Activated T-cell treated with anti-CD3 and anti-CD28 coated beads for 4 hours (primary cell): ENCODE measurements at places on chromosomes 13 and 19.

- DNase-seq: no peak
Observed at GRCh38 chr19:14686411-14686810, 3.4 kb upstream of the ZNF333 start.

- DNase-seq: no peak
Observed at GRCh38 chr19:5694167-5694955, 4.3 kb downstream of the RPL36 start.

DNA sequence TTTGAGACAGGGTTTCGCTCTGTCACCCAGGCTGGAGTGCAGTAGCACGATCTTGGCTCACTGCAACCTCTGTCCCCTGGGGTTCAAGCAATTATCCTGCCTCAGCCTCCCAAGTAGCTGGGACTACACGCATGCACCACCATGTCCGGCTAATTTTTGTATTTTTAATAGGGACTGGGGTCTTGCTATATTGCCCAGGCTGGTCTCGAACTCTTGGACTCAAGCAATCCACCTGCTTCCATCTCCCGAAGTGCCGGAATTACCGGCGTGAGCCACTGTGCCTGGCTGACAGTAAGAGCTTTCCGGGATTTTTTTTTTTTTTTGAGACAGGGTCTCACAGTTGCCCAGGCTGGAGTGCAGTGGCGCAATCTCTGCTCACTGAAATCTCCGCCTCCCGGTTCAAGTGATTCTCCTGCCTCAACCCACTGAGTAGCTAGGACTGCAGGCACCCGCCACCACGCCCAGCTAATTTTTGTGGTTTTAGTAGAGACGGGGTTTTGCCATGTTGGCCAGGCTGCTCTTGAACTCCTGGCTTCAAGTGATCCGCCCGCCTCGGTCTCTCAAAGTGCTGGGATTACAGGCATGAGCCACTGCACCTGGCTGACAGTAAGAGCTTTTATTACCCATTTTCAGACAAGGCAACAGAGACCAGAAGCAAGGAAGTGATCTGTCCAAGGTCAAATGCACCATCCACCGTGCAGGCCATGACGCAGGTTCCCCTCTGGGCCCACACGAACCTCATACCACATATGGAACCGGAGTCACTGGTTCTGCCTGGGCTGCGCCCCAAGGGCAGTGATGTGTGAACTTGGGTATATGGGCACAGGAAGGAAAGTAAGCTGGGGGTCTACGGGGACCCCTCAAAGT, 21.0 kb downstream of the RFX1 start:
- no peak for DNase-seq

GRCh38 chr19:40236026-40236355, 9.5 kb upstream of the CCNP start:
- DNase-seq: no peak

DNA sequence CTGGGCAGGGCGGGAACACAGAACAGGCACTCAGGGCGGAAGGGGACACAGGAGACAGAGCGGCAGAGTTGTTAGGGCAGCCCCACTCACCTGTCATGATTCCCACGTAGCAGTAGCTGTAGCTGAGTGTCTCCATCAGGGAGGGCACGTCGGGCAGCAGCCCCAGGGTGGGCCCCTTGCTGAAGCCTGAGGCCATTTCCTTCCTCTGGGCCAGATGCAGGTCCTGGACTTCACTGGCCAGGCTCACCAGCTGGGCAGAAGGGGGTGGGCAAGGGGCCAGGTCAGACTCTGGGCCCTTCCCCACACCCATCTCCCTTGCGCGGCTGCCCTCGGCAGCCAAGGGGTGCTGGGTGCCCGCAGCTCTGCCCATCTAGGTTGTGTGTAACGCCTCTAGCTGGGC, 5.9 kb downstream of the MBOAT7 start:
- no peak for DNase-seq

- DNase-seq: no peak
Observed at GRCh38 chr13:90709319-90709718, 638.2 kb upstream of the MIR17HG start.

GRCh38 chr19:45145270-45146189, 15.3 kb downstream of the NKPD1 start:
- no peak for DNase-seq

- DNase-seq: peak; percentile 83
Observed at GRCh38 chr19:12847159-12848139, 9.1 kb downstream of the MAST1 start.

- DNase-seq: no peak
Observed at GRCh38 chr13:43180036-43180660, 156.8 kb downstream of the DNAJC15 start.

GRCh38 chr13:20566468-20566897, 474 bp upstream of the IFT88 start:
- DNase-seq: no peak

GRCh38 chr19:55443045-55443823, at the start of gene SHISA7:
SHISA7 (minus strand) TSS chr19:55443300; CDS start chr19:55442863, 437 bp downstream.
- DNase-seq: no peak

DNA sequence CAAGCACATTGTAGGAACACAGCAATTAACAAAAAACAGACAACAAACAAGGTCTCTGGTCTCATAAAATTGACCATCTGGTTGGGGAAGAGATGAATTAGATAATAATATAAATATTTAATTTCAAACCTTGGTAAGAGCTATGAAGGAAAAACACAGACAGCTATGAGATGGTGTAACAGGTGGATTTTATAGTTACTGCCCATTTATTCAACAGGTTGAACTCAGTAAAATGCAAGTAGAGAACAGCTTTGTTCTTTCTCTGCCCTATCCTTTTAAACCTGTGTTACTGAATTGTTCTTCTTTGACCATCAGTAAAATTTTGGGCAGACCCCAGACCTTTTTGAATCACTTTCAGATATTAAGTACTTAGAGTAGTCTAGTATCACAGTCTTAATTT, 77.6 kb upstream of the FAM216B start:
- DNase-seq: no peak

GRCh38 chr13:54185785-54186184, 1157.2 kb downstream of the OLFM4 start:
- no peak for DNase-seq

GRCh38 chr13:82565201-82565600, 1317.1 kb downstream of the SLITRK1 start:
- DNase-seq: no peak

GRCh38 chr13:23828866-23829265, 60.3 kb downstream of the MIPEP start:
- DNase-seq: no peak

DNA sequence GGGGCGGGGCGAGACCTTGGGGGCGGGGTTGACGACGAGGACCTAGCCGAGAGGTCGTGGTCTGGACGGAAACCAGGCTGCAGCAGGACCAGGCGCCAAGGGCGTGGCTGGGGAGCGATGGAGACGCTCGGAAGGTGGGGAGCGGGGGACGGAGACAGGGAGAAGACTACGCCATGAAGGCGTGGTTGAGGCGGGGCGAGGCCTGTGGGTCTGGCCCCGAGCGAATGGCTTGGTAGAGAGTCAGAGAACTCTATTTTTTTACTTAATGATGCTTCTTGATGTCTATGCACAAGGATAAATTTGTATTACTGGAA, 674 bp upstream of the FBXL12 start:
- no peak for DNase-seq

GRCh38 chr19:18662972-18663732, 20.3 kb upstream of the CRTC1 start:
- no peak for DNase-seq

DNA sequence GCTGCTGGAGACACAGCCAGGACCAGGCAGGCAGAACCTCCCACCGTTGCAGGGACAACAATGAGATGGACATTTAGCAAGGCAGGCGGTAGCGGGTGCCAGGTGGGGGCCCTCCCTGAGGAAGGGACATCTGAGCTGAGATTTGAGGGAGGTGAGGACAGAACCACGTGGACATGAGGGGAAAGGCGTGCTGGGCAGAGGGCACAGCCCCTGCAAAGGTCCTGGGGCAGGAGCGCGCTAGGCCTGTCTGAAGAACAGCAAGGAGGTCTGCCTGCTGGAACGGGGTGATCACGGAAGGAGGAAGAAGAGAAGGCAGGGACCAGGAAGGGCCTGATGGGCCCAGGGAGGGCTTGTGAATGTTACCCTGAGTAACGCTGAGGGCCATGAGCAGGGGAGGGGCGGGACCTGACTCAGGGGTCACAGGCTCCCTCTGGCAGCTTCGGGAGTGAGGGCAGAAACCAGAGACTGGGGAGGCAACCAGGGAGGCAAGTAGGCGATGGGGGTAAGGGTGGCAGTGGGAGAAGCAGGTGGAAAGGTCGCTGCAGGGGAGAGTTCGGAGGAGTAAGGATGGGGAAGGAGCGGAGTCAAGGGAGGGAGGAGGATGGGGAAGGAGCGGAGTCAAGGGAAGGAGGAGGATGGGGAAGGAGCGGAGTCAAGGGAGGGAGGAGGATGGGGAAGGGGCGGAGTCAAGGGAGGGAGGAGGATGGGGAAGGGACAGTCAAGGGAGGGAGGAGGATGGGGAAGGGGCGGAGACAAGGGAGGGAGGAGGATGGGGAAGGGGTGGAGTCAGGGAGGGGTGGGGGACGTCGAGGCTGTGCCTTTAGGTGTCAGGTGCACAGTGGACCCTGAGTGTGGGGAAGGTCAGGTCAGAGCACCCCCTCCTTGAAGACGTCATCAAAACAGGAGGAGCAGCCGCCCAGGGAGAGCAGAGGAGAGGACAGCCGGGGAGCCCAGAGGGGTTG, 15.7 kb upstream of the B3GNT3 start:
- no peak for DNase-seq

DNA sequence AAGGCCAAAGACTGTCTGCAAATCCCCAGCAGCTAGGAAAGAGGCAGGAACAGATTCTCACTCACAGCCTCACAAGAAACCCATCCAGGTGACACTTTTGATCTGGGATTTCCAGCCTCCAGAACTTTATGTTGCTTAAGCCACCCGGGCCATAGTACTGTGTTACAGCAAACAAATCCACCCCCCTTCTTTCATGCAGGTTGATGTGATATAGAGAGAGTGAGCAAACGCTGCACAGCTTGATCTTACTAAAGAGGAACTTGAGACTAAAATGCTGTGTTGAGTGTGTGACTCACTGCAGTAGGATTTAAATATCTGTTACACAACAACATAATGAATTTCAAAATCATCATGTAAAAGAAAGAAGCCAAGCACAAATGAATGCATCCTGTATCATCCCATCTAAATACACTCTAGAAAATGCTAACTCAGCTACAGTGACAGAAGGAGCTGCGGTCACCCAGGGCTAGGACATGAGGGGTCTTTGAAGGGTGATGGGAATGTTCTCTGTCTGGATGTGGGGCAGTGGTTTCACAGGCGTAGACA, 32.2 kb downstream of the RCBTB2 start:
- DNase-seq: no peak

GRCh38 chr19:36939153-36939552, 23.0 kb downstream of the ZNF568 start:
- DNase-seq: no peak

GRCh38 chr13:34591129-34591528, 350.9 kb upstream of the NBEA start:
- DNase-seq: no peak

GRCh38 chr13:105334211-105334610, 1201.3 kb downstream of the EFNB2 start:
- no peak for DNase-seq

GRCh38 chr13:100944791-100945345, 270.3 kb upstream of the TMTC4 start:
- DNase-seq: no peak

DNA sequence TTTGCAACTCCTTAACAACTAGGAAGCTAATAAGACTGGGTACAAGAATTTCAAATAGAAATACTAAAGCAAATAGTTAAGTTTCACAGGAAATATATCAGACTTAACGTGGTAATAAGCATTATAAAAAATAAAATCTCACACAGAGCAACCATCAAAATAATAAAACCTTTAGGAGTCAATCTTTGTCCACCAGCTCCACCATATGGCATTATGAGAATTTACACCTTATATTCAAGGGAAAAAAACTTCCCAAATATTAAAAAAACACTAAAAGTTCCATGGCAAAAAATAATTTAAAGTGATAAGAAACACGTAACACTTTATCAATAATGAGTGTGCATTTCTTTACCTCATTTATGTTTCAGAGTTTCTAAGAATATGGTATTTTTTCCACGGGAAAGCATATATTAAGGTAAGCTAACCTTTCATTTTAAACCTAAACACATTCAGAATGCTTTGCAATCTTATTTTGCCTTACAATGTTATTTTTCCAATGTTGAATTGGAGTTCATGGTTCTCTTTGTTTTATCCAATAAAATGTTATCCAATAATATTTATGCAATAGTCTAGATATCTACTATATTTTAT, 423.2 kb upstream of the SGCG start:
- no peak for DNase-seq

GRCh38 chr13:41032691-41033376, 13.7 kb upstream of the ELF1 start:
- DNase-seq: no peak

DNA sequence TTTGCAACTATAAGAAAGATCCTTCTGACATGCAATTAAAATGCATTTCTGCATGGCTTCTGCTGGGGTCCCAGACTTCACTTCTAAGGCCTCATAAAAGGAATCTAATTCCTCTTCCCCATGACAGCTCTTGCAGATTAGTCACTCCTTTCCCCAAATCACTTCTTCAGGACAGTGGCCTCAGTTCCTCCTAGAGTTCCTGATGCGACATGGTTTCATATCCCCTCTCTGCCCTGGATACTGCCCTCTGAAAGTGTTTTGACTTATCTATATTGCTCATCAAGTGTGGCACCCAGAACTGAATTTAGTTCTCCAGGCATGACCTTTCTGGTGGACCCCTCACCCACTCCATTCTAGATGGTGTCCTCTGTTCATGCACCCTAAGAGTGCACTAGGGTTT, 238.1 kb downstream of the FOXO1 start:
- DNase-seq: no peak

- DNase-seq: no peak
Observed at GRCh38 chr19:55692681-55693081, 17.7 kb downstream of the EPN1 start.
